ENCODE measurements at places on chromosomes 5 and 9.

- DNase-seq: peak; percentile 30
Measured at GRCh38 chr9:129665389-129665775, at the start of gene PRRX2. Gene PRRX2, plus strand, starts transcription at chr9:129665647. Its CDS starts 221 bp downstream, at chr9:129665868.

GRCh38 chr9:111198936-111199335 lies 131.1 kb downstream of the OR2K2 start:
- no peak for DNase-seq

- DNase-seq: peak; percentile 21
Measured at GRCh38 chr9:6351737-6352136, 23.6 kb downstream of the TPD52L3 start.

DNA sequence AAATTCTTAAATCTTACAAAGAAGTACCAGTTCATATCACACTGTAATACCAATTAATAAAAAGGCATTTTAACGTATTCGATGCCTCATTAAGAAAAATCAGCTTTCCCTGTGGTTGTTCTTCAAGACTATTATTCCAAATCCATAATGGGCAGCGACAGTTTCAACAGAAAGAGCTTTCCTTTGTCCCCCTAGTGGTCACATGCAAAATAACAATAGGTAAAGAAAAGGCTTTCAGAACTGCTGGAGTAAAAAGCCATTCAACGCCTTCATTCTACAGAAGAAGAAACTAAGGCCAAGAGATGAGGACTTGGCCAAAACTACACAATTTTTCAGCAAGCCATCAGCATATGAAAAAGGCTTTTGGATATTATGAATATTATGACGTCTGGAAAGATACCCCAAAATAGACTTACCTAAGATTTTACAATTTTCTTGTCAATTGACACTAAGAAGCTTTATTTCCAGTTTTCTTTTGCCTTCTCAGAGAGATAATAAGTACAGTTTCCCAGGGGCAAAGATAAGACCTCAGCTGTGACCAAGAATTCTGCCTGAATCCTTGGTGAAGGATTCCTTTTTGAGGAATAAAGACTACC lies 6.7 kb upstream of the CDH6 start:
- peak; percentile 66 for DNase-seq

GRCh38 chr5:35029333-35029732 lies 18.4 kb downstream of the AGXT2 start:
- DNase-seq: no peak

DNA sequence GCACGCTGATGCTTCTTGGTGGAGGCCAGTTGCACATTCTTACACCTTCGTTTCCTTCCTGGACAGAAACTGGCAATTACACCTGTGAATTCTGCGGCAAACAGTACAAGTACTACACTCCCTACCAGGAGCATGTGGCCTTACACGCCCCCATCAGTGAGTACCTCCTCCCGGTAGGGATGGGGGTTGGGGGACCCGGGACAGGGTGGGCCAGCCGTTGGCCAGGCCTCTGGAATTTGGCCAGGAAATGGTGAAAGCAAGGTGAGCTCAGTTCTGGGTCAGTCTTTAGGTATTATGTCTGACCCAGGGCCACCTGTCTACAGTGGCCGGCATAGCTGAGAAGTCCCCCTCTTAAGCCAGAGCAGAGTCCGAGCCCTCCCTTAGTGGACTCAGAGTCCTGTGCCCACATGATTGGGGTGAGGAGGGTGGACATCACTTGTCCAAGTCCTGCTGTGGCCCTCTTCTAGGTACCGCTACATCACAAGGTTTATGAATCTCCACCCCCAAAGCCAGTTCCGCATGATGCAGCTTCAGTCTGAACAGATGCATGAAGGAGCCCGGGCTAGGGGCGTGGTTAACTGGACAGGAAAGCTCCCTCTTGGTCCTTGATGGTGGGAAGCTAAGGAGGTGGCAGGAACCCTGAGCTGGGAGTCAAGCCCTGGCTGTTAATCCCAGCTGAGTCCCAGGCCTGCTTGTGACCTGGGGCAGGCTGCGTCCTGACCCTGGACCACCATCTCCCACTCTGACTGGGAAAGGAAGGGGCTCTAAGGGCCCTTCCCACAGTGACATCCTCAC lies 61.3 kb downstream of the AMBP start:
- DNase-seq: no peak

DNA sequence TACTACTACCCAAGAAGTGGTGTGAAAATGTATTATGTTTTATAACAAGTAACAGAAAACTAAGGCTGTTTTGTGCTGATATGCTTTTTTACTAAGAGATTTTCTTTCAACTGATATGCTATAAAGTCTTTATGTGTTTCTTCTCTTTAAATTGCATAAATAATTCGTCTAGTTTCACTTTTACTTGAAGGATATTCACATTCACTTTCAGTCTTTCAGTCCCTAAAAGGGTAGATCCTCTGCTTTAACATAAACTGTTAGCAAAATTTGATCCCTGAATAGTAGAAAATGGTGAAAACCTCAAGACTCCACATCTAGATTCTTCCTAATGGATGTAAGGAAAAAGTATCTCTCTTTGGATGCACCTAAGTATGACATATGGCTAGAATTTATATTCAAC lies 69.0 kb upstream of the FST start:
- no peak for DNase-seq

DNA sequence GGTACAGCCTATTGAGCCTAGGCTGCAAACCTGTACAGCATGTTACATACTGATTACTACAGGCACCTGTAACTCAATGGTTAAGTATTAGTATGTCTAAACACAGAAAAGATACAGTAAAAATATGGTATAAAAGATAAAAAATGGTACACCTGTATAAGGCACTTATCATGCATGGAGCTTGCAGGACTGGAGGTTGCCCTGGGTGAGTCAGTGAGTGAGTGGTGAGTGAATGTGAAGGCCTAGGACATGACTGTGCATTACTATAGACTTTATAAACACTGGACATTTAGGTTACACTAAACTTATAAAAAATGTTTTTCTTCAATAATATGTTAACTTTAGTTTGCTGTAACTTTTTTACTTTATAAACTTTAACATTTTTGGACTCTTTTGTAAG lies 171.3 kb downstream of the SLC28A3 start:
- DNase-seq: no peak

DNA sequence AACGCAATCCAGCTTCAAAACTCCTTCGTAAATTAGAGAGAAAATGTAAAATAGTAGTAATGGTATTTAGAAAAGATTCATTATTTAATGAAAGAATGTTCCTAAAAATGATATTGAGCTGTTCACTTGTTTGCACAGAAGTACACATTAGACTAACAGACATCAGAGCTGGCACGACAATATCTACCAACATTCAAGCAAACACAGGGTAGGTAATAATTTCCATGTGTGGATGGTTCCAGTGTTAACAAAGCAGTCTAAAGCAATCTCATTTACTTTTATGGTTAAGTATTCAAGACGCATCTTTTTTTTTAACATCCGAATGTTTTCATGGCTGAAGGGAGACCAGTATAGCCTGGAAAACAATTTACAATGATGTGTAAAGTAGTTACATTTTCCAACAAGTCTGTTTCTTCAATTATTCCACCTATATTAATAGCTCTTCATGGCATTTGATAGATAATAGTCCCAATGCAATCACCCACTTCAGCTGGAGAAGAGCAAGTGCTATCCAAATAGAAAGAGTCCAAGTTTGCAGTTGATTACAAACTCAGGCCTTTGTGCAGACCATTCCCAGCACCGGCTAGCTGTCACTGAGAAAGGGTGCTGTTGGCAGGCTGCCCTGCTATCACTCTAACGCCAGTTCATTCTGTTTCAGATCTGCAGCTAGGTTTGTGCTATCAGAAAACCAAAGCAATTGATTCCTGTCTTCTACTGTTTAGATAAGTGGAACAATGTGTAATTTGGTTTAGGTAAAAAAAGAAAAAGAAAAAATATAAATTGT lies 458.8 kb downstream of the DTWD2 start:
- DNase-seq: peak; percentile 18

All from DMS53 (cell line).